ENCODE measurements at places on chromosomes 2 and 18.
A peak's percentile ranks its signal among the peaks of the same experiment; 100 is the strongest.

- no peak for DNase-seq
These were observed 64.7 kb upstream of the SERTAD2 start for GRCh38 chr2:64718250-64718885.

DNA sequence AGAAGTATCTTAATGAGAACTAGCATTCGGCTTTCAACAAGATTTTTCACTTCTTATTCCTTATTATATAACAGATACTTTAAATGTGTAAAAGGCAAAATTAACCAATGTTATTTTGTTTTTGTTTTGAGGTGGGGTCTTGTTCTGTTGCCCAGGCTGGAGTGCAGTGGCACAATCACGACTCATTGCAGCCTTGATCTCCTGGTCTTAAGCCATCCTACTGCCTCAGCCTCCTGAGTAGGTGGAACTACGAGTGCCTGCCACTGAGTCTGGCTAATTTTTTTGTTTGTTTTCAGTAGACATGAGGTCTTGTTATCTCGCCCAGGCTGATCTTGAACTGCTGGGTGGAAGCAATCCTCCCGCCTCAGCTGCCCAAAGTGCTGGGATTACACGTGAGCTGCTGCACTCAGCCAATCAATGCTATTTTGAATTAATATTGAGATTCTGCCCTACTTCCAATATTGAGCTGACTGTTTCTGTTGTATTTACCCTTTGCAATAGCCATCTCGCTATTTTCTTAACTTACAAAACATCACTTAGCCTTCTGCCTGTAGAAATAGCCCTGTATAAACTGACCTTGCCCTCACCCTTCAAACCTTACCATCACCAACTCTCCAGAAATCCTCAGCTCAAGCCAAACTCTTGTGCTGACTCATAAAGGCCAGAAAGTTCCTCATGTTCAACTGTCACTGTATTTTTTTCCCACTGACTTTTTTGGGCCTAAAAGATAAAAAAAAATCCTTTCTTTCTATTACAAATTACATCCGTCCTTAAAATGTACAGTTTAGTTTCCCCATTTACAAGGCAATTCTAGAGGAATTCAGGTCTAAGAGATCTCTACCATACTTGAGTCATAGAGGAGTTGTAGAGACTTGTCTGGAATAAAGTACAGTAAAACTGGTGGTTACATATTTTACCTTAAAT, 94.3 kb downstream of the OLA1 start:
- DNase-seq = no peak

GRCh38 chr2:53505826-53506225, 261.8 kb upstream of the CHAC2 start:
- no peak for DNase-seq

- no peak for DNase-seq
These were observed 199.9 kb upstream of the PKDCC start for GRCh38 chr2:41847744-41848441.

DNA sequence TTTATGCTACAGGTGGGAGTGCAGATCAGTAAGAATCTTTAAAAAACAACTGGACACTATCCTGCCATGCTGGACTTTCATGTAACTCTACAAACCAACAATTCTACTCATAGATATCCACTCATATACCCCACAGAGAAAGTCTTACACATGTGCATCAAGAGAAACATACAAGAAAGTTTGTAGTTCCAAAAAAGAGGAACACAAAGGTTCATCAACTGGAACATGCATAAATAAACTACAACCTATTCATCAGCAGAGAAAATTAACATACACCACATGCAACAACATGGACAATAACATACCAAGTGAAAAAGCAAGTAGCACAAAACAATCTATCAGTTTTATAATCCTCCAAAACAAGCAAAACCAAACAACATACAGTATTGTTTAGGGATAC, 17.0 kb downstream of the TCF4 start:
- no peak for DNase-seq

- no peak for DNase-seq
These were observed 254.6 kb upstream of the ID2 start for GRCh38 chr2:8427211-8427610.

DNA sequence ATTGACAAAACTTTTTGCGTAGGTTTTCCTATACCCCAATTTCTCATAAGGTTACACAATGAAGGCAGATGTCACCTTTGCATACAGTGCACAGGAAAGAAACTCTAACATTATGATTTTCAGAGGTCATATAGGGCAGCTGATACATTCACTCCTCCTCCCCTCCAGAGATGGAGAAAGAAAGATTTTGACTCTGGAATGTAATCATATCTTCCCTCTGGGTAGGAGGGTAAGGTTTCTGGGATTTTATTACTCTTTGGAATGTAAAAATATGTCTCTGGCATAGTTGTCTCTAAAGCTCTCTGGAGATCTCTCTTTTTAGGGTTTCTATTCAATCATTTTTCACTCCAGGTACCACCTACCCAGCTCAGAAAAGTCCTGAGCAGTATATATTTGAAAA, 398.3 kb downstream of the GPD2 start:
- DNase-seq = no peak

GRCh38 chr2:28002181-28002580, 111.7 kb downstream of the BABAM2 start:
- no peak for DNase-seq

DNA sequence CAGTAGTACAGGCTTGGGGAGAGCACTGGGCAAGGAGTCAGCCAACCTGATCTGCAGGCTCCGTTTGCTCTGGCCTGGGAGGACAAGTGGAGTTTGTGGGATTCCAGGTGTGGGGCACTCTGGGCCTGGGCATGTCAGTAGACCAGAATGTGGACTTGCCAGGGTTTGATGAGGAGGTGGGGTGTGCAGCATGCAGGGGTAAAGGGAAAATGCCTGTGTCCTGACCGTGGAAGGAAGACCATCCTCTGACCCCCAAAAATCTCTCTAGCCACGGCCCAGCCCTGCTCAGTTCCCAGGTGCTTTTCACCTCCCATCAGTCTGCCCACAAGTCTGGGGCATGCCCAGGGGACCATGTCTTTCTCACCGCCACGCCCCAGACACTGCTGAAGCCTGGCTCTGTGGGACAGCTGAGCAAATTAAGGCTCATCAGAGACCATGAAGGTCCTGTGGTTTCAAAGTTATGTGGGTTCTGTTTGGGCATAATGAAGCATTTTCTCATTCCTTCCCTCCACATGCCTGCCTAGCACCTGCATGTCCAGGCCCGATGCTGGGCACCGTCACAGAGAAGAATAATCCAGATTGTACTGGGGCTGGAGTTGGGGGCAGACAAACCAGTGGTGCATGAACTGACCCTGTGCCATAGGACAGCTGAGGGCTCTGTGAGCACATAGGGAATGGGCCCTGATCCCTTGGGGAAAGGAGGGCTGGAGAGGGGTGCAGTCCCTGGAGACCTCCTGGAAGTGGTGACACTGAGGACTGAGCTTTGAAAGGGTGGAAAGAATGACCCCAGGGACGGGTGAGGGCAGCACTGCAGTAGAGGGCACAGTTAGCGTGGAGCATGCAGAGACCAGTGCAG, 6.5 kb upstream of the KCNF1 start:
- DNase-seq = no peak

DNA sequence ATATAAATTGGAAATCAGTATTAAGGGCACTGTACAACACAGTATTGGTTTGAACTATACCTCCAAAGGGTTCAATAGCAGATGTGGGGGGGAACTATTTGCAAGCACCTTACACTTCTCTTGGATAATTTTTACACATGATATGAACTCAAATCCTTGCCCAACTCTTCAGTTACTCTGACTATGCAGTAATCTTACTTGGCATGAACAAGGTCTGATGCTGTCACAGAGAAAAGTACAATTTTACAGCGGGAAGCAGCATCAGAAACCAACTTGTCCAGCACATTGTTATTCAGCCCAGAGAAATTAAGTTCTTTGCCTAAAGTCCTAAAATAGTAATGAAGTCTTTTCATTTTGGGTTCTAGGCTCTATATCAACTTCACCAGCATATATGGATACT, 98.2 kb downstream of the ZNF521 start:
- DNase-seq = no peak

DNA sequence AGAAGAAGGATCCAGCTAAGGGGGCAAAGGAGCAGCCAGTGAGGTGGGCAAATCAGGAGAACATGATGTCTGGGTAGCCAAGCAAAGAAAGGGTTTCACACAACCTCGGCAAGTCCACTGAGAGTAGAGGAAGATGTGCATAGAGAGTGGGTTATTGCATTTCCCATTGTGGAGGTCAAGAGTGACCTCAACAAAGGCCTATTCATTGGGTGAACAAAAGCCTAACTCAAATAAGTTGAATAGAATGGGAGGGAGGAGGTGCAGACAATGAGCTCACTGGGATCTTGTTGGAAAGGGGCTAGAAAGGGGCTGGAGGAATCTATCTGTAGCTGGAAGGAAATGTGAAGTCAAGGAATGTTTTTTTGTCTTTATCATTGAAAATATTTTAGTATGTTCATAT, 14.0 kb upstream of the PDCL3 start:
- DNase-seq = no peak

GRCh38 chr2:19575641-19576040, 217.2 kb upstream of the OSR1 start:
- DNase-seq = no peak

DNA sequence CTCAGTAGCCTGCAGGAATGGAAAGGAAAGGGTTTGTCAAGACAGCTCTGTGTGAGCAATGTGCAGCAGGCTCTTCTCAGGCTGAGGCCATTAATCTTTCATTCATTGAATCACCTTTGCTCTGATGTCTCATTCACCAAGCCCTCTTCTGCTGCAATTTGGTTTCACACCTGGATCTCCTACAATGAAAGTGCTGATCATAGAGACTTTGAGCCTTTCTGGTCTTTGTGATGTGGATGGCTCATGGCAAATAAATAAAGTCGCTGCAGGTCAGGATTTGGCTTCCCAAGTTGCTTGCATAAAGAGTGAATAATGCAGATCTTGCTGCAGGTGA, 95.8 kb upstream of the SPRED2 start:
- no peak for DNase-seq

DNA sequence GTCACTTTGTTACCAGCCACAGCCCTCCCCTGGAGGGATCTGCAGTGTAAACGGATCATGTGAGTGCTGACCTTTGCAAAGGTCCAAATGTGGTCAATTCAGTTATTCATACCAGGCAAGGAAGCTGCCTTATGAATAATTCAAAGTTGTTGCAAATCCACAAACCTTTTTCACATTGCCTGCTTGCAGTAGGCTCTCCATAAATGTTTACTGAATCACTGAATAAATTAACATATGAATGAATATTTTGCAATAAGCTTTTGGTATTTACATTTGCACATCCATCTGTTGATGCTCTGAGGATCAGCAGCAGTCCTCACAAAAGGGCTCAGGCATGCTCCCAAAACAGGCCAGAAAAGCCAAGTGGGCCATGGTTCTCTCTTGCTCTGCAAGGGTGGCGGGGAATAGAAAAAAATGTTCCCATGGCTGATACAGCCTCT, 156.8 kb downstream of the VAPA start:
- DNase-seq = peak; percentile 36

- no peak for DNase-seq
These were observed 196.9 kb downstream of the MYCN start for GRCh38 chr2:16137080-16137755.

- DNase-seq = no peak
These were observed 10.6 kb upstream of the BOK start for GRCh38 chr2:241547781-241548450.

GRCh38 chr18:55763298-55763697, 175.3 kb upstream of the TCF4 start:
- no peak for DNase-seq

DNA sequence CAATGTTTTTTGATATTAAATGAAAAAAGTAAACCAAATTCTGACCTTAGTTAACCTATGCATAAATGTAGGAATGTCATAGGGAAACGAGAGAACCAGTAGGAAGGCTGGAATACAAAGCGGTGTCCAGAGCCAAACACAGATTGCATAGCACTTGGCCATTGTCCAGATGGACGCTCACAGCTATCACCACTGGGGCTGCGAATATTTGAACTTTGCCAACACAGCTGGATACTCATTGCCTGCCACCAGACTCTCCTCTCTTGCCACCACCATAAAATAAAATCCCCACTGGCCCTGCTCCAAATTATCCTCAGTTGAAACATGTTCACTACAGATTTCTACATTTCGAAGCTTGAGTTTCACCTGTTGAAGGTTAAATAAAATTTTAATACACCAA, 159.3 kb upstream of the GULP1 start:
- peak; percentile 9 for DNase-seq

GRCh38 chr2:229226382-229226781, 44.7 kb downstream of the PID1 start:
- no peak for DNase-seq

- peak; percentile 74 for DNase-seq
These were observed 228.3 kb downstream of the LDLRAD4 start for GRCh38 chr18:13446610-13447461.

DNA sequence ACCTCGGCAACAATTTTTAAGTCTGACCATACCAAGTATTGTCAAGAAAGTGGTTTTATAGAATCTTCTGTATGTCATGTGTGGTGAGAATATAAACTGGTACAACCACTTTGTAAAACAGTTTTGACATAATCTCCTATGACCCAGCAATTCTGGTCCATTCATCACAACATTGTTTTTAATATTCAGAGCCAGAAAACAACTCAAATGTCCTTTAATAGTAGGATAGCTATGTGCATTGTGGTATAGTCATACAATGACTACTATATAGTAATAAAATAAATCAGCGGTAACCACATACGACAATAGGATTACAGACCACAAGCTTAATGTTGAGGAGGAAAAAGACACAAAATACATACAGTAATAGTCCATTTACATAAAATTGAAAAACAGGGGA, 175.2 kb upstream of the SPATS2L start:
- DNase-seq = no peak

Data from brain (organoid and tissue), 16 donors.